CD4-positive, alpha-beta T cell treated with Interleukin-4 for 1 hour (primary cell): ENCODE measurements at places on chromosomes 7 and 10.

GRCh38 chr7:127713758-127714157 is 61.8 kb downstream of the SND1 start:
- DNase-seq: no peak

DNA sequence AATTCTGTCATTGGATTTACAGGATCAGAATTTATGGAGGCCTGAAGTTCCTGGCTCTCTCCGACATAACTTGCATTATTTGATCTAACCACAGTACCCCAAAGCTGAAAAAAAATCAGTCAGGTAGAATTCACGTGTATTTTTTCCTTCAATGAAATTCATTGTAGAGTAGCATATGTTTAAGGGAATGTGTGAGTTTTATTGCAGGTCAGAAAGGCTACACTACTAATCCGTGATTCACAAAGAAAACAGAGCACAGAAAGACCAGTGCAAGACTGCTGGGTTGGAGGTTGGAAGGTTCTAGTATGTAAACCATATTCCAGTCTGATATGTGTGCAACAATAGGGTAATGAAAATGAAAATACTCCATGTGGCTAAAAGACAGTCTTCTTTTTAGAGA is 247.0 kb upstream of the FERD3L start:
- DNase-seq: no peak

DNA sequence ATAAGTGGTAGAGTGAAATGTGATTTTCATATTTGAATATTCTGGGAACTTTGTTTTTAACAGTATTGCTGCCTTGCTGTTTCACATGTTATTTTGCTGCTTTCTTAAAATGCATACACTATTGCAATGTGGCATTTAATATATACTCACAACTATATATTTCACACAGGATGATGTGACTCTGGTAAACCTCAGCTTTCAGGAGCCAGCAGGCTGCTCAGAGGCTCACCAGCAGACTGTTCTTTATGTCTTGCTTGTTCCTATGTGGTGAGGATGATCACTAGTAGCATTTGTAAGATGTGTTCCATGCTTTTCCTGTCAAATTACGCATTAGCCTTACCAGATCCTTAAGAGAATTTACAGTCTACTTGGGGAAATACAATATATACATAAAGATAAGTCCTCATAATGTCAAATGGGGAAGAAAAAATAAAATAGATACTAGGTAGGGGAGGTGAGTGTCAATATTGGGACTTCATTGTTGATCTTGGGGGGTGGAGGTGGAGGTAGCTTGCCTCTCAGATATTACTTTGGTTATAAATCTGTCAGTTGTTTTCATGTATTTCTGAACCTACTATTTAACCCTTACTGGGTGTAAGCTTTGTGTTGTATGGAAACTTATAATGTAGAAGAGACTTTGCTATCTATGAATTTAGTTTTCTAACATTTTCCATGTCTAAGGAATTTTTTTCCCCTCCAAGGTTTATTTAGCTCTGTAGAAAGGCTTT is 8.4 kb downstream of the GNAI1 start:
- DNase-seq: no peak

DNA sequence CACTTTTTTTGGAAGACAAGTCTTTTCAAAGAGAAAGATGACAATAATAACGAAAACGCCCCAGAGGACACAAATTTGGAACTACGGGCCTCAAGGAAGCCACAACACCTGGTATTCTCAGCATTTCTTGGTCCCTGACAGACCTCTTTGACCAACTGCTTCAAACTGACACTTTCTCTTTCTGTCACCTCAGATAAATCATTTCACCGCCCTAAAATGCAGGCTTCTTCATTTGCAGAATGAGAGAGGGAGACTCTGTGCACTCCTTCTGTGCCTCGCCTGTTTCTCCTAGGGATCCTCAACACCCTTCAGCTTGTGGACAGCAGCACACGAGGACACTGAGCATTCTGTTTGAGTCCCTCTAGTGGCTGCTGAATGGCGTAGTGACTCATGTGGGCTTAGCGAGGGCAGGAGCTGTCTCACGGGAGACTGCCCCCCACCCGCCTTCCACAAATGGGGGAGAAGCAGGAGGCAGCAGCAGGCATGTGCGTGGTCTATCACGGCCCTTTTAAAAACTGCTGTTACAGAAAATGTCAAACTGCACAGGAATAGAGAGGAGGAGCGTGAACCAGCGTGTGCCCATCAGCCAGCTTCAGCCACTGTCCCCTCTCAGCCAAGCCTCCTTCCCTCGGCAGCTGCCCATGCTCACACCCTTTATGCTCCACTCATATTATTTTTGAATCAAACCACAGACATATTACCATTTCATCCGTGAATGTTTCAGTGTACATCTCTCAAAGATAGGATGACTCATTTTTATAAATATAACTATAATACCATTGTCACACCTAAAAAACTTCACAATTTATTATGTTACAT is 41.4 kb downstream of the GSDME start:
- no peak for DNase-seq

- peak; percentile 85 for DNase-seq
These were observed 29.8 kb upstream of the PURB start for GRCh38 chr7:44914992-44915607.

- no peak for DNase-seq
These were observed 107.5 kb downstream of the NPTX2 start for GRCh38 chr7:98724591-98724990.

DNA sequence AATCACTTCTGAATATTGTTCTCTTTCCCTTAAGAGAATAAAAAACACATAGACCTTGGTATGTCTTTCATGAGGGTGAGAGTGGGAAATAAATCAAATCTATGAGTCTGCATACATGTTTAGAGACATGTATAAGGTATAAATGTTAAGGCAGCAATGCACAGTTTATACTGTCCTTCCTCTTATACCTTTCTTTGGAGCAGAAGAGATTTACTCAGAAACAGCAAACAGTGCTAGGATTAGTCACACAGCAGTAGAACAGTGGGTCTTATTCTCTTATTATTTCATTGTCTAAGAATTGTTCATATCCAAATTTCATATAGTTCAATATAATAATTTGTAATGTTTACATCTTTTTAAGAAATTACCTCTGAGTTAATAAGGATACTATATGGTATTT is 126.7 kb upstream of the TMEM196 start:
- DNase-seq: no peak

- no peak for DNase-seq
These were observed 14.7 kb downstream of the FKBP6 start for GRCh38 chr7:73342645-73343044.
